ENCODE measurements at places on chromosomes 1 and 21.

DNA sequence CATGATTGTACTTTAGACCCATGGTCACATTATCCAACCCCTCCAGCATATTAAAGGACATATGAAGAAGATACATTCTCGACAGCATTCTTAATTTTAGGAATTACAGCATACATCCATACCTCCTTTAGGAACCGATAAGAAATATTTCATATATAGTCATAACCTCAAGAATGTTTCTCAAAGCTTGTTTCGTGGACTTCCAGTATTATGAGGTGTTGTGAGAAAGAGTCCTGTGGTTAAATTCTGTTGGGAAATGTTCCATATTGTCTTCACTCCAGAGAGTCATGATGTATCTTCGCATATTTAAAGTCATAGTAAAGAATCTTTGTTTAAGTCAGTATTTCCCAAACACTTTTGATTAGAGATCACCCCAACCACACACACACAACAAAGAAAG lies 321.0 kb upstream of the SNX7 start:
- no peak for DNase-seq

- no peak for DNase-seq
These were observed 49.8 kb downstream of the CDKN2C start for GRCh38 chr1:51019811-51020210.

DNA sequence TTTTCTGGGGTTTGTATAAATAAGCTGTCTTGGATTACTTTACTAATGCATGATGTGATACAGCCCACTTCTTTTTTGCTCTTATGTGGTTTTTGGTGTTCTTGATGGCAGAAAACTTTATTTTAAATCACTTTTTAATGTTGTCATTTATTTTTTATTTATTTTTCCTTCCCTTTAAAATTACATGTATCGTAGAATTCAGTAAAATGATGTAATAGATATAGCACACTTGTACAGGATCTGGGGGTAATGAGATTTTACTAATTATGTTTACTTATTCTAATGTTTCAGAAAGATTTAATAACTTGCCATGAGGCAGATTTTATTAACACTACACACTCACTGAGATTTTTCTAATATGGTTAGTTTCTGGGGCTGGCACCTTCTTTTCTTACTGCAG lies 701 bp upstream of the B3GALT2 start:
- no peak for DNase-seq

- DNase-seq, result peak; percentile 69
These were observed 37.1 kb upstream of the CTTNBP2NL start for GRCh38 chr1:112358798-112359408.

DNA sequence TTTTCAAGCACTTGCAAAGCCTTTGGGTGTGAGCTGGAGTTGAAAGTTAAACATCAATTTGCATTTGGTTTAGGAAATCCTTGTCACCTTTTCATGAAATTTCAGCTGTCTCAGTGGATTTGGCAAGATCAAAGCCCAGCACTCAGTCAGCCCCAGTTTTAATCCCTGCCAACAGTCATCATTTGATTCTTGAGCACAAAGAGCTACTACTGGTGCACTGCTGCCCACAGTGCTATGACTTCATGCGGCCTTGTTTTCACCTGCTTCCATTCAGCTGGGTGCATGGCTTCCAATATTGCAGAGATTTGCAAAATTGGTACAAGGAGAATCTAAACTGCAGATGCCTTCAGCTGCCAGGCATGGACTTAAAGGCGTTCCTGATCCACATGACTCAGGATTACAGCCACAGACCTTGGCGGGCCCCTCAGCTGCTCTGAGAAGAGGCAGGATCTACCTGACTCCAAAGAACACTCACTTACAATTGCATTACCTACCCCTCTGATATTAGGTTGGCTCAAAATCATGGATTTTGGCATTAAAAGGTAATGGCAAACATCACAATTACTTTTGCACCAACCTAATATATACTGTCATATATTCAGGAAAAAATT lies 259.1 kb downstream of the DSCAM start:
- no peak for DNase-seq

GRCh38 chr21:35316933-35317332 lies 267.8 kb upstream of the RUNX1 start:
- no peak for DNase-seq

- no peak for DNase-seq
These were observed 1.6 kb downstream of the UROD start for GRCh38 chr1:45013551-45014209.

DNA sequence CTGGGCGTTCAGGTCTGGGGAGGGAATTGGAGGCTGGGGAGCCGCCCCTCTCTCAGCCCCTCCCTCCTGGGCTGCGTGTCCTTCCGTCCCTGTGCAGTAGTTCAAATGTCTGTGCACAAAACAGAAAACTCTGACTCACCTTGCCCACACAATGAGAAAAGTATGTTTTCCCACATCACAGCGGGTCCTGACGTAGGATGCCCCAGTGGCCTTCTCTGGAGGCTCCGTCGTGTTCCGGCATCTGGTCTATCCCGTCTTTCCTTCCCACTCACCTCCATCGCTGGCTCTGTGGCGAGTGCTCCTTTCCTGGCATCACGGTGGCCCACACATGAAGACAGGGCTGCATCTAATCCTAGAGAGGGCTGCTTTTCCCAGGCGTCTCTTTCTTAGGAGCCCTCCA lies 224.0 kb downstream of the KAZN start:
- DNase-seq, result no peak

DNA sequence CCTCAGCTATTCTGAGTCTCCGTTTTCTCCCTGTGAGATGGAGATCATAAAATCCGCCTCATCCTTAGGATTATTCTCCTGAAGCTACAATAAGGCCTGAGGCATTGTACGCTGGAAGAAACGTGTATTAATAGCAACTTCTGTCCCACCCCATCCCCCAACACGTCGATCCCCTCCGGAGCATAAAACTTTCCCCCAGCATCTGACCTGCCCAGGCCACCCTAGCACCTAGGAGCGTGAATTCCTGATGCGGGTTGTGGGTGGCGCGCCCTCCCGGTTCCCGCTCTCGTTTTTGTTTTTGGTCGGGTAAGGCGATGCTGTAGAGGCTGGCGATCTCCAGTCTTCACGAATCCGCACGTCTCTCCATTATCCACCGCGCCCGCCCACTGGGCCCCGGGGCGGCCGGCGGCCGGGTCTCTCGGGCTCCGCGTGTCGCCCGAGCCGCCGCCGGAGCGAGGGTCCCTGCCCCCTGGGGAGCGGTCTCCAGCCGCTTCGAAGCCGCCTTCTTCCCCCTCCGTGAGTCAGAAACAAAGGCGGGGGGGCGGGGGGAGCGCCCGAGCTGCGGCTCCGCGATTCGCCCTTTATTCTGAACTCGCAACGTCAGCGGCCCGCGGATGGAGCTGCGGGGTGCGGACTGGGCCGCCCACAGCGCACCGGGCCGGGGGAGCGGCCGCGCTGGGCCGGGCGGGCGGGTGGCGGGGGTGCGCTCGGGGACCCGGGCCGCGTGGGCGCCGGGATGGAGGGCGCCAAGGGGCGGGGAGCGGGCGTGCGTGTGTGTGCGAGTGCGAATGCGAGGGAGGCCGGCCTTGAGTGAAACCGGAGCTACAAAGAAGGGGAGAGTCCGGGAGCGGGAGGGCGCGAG lies at the start of gene PLEKHO1:
Gene PLEKHO1 (plus strand): TSS at position 646 of the 862 bp plus-strand sequence. CDS start 342 bp downstream, outside the sequence.
- DNase-seq, result peak; percentile 91

GRCh38 chr1:22835636-22836319 lies 125.1 kb downstream of the EPHB2 start:
- DNase-seq, result no peak

- DNase-seq, result no peak
These were observed 51.0 kb upstream of the POU2F1 start for GRCh38 chr1:167169642-167170041.

DNA sequence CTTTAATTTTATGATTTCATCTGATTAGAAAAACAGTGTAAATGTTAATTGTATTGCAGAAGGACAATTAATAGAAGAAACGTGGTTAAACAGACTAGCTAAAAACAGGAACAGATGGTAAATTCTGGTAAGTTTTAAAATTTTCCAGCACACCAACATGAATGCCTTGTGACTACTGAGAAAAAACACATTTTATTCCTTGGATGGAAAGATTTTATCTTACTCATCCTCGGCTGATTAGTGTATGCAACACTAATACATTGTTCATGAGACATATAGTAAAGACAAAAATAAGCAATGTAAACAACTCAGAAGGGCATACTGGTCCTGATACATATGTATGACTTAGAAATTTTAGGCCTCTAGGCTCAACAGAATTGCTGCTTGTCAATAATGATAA lies 4.9 kb upstream of the AK5 start:
- DNase-seq, result no peak

DNA sequence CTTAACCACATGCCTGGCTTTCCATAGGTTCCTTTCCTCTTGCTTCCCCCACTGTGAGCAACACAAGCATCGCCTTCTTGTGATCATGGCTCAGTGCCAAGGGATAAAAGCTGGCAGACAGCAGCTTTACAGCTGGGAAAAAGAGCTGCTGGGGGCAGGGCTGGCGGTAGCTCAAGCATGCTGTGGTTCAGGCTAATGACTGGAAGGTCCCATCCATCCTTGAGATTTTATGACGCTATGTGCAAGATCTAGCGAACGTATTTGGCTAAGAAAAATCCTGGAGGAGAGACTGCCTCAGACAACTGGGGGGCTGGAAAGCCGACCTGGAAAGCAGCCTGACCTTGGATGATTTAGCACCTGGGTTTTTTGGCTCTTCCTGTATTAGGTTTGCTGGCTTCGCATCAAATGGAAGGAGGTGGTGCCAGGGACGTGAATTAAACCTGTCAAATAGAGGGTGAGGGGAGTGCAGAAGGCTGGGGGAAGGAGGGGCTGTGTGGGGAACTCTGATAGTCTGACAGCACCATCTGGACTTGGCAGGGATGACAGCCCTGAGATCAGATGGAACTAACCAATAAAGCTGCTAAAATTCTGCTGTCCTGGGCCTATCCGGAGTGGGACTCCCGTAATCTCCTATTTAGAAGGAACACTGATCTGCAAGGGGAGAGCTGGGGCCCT lies 34.8 kb downstream of the ZMYND12 start:
- peak; percentile 46 for DNase-seq

DNA sequence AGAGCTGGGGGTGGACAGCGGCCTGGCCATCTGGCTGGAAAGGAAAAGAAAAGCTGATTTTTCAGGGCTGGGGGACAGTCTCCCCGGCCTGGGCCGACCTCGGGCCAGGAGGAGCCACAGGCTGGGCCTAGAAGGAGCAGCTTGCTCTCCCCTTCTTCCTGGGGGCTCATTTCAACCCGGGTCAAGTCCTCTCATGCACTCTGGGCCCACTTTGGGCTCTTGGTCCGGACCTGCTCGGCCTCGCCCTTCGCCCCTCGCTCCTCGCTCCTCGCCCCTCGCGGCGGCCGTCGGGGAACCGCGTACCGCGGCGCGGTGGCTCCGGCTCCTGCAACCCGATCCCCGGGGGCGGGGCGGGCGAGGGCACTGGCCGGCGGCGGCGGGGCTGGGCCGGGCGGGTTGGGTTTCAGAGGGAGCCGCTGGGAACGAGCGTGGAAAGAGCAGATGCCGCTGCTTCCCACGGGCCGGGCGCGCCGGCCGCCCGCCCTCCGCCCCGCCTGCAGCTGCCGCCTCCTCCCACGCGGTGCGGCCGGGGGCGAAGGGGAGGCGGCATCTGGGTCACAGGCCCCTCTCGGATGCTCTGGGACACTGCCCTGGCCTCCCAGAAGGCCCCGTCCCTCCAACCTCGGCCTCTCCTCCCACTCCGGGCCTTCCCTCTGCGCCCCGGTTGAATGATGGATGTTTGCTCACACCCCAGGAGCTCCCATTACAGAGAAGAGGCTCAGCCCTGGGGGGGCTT lies 6.6 kb downstream of the HEYL start:
- DNase-seq, result peak; percentile 85

- no peak for DNase-seq
These were observed 74.4 kb downstream of the COL24A1 start for GRCh38 chr1:86082183-86082582.
